ENCODE measurements at places on chromosomes 1 and 21. TPM values are rescaled to one million over a fixed set of nuclear protein-coding genes. Genes with fewer than 3 reads are reported as not detected.

SPATC1L gene
- 32.8 TPM for total RNA-seq

AKR7A2 gene
- total RNA-seq, result 55.8 TPM

GIPC2 gene
- total RNA-seq, result 3.0 TPM

RASSF5 gene
- total RNA-seq, result 7.0 TPM

DPT gene
- total RNA-seq, result not detected

DNA sequence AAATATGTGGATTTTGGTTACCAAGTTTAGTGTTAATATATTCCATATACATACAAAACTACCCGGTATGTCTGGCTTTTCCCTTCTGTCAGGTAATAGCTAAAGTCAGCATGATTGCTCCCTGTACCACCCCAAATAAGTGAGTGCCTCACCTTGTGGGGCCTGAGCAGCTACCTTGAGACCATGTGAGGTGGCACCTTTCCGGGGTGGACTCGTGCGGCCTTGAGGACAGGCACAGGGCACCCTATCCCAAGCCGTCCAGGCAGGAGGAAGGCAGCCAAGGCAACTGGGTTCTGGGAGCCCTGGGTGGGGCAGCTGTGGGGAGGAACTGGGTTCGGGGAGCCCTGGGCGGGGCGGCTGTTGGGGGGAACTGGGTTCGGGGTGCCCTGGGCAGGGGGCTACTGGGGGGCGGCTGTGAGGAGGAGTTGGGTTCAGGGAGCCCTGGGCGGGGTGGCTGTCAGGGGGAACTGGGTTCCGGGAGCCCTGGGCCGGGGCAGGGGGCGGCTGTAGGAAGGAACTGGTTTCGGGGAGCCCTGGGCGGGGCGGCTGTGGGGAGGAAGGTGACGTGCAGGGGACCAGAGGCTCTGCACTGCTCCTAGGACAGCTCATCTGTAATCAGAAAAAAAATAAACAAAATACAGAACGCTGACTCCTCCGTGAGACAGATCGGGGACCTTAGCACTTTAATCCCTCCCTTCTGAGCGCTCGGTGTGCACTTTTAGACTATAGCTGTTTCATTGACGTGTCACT is 63.3 kb downstream of the POFUT2 start:
- no peak overlapping the region for H3K27ac ChIP-seq
- H3K27me3 ChIP-seq, result no peaks in the 10 kb centered on the region
- H3K4me3 ChIP-seq, result no peak overlapping the region
- no peak for DNase-seq
- no peaks in the 10 kb centered on the region for H3K36me3 ChIP-seq
- H3K4me1 ChIP-seq, result no peaks in the 10 kb centered on the region

- H3K27ac ChIP-seq, result no peak overlapping the region
- no peaks in the 10 kb centered on the region for H3K27me3 ChIP-seq
- DNase-seq, result no peak
- H3K36me3 ChIP-seq, result peaks cover 6% of the 10 kb centered on the region
Observed at GRCh38 chr1:68227598-68227997, 4.7 kb downstream of the WLS start.

- H3K27me3 ChIP-seq, result no peaks in the 10 kb centered on the region
- peaks cover 1% of the 10 kb centered on the region for H3K36me3 ChIP-seq
- peaks cover 13% of the 10 kb centered on the region for H3K4me1 ChIP-seq
- H3K4me3 ChIP-seq, result no peak overlapping the region
- no peak overlapping the region for H3K27ac ChIP-seq
Observed at GRCh38 chr1:32470991-32471694, 6.3 kb downstream of the ZBTB8B start.

- peaks cover 2% of the 10 kb centered on the region for H3K36me3 ChIP-seq
- DNase-seq, result no peak
- peaks cover 5% of the 10 kb centered on the region for H3K4me1 ChIP-seq
Observed at GRCh38 chr1:54818461-54819194, 17.5 kb upstream of the TTC22 start.

GRCh38 chr1:155176544-155177071 is 3.0 kb downstream of the TRIM46 start:
- peak overlapping the region; percentile 0 for H3K4me3 ChIP-seq
- peaks cover 29% of the 10 kb centered on the region for H3K4me1 ChIP-seq
- no peaks in the 10 kb centered on the region for H3K27me3 ChIP-seq

GRCh38 chr1:82777240-82777639 is 976.5 kb downstream of the ADGRL2 start:
- no peak for DNase-seq
- no peak overlapping the region for H3K27ac ChIP-seq
- H3K4me1 ChIP-seq, result no peaks in the 10 kb centered on the region
- H3K4me3 ChIP-seq, result no peak overlapping the region

- H3K4me1 ChIP-seq, result peaks cover 7% of the 10 kb centered on the region
- no peak overlapping the region for H3K27ac ChIP-seq
- peaks cover 49% of the 10 kb centered on the region for H3K27me3 ChIP-seq
- no peaks in the 10 kb centered on the region for H3K36me3 ChIP-seq
Observed at GRCh38 chr21:44720170-44720569, 8.8 kb upstream of the TSPEAR start.

DNA sequence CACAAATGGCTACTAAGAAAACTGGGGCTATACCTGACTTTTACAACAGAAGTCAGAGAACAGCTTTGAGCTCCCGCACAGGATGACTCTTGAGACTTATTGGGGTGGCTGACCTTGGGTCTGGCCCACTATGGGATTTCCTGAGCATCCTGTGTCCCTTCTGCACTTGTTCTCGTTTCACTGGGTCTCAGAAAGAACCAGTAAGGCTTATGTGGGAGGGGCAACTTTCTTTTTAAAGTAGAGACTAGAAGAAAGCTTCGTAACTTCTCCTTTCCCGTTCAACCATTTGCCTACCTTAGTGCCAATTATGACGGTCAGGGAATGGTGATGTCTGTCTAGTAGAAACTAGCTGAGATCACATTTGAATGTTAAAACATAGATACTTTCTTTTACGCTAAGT is 59.5 kb upstream of the C1orf105 start:
- H3K4me3 ChIP-seq, result no peak overlapping the region
- peaks cover 43% of the 10 kb centered on the region for H3K4me1 ChIP-seq
- no peak overlapping the region for H3K27ac ChIP-seq

DNA sequence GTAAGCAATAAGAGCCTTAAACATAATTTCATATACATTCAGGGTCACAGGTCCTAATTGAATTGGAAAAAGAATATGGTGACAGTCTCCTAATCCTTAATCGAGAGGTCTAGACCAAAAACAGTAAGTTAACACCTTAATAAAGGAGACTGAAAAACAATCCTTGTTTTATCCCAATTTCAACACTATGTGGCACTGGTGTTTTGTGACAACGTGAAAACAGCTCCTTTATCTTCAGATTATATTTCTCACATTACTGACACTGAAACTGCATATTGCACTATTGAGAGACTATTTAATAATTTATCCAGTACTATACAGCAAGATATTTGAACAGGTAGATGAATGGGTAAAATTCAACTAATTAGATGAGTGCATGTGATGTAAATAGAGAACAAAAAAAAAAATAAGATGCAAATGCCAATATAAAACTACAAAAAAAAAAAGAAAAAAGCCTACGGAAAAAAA is 34.1 kb downstream of the TP53BP2 start:
- H3K27me3 ChIP-seq, result no peaks in the 10 kb centered on the region
- H3K4me1 ChIP-seq, result peaks cover 20% of the 10 kb centered on the region
- DNase-seq, result no peak
- no peak overlapping the region for H3K4me3 ChIP-seq

DNA sequence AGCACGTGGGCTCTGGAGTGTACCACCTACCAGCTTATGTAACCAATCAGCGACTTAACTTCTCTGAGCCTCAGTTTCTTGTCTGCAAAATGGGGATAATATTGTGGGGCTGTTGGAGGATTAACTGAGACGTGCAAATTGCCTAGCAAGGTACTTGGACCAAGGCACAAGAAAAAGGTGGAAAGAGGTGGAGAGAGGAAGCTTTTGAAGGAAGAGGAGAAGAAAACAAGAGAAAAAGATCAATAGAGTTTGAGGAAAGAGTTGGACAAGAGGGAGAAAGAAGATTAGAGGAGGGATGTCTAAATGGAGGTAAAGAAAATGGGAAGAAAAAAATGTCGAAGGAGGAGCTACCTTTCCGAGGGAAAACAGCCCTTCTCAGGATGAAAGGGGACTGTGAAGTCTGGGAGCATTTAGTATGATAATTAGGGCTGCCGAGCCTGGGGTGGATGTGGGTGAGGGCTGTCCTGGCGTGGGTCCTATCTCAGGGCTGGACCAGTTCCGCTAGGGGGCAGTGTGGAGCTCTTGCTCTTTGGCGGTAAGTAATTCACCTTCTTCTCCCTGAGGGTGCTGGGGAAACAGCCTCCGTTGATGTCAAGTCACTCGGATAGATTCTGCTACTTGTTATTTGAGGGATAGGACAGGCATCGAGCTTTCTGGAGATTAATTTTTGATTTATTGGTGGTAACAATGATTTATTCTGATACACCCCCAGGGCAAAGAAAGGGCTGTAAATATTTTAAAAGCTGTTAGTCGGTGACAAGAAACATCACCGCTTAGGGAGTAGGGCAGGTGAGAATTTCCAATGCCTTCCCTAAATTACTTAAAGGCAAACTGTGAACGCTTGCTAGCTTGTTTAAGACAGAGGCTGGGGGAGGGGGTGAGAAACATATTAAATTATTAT is 79.0 kb upstream of the NFASC start:
- H3K4me1 ChIP-seq, result no peaks in the 10 kb centered on the region
- H3K27ac ChIP-seq, result no peak overlapping the region
- peak; percentile 62 for DNase-seq
- no peaks in the 10 kb centered on the region for H3K36me3 ChIP-seq

DNA sequence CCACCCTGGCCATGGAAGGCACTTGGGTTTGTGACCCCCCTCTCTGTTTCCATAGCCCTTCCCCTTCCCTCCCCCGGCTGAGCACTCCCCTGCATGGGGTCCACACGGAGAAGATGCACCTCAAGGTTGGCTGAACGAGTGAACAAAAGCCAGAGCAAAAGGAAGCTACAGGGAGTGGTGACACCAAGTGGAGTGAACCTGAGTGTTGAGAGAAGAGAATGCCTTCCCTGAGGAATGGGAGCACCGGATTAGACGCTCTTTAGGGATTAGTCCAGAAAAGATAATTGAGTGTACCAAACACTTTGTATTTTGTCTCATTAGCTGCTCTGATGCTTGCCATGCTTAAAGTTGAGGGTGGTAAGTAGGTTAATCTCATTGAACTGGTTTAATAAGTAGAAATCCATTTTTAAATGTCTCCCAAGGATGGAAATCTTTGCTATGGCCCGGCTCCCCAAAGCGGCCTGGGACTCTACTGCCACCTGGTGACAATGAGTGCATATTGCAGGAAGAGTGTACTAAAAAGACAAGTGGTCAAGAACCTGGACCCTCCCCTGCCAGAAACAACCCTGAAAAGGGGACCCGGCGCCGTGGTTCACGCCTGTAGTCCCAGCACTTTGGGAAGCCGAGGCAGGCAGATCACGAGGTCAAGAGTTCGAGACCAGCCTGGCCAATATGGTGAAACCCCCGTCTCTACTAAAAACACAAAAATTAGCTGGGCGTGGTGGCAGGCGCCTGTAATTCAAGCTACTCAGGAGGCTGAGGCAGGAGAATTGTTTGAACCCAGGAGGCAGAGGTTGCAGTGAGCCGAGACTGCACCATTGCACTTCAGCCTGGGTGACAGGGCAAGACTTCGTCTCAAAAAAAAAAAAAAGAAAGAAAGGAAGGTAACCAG is 150.6 kb upstream of the ZC3H12A start:
- no peaks in the 10 kb centered on the region for H3K36me3 ChIP-seq
- peaks cover 38% of the 10 kb centered on the region for H3K27me3 ChIP-seq
- H3K27ac ChIP-seq, result no peak overlapping the region
- DNase-seq, result no peak

GRCh38 chr1:59433440-59433813 is 136.5 kb downstream of the FGGY start:
- no peaks in the 10 kb centered on the region for H3K36me3 ChIP-seq
- no peak overlapping the region for H3K27ac ChIP-seq
- H3K4me1 ChIP-seq, result peaks cover 17% of the 10 kb centered on the region
- H3K4me3 ChIP-seq, result no peak overlapping the region

DNA sequence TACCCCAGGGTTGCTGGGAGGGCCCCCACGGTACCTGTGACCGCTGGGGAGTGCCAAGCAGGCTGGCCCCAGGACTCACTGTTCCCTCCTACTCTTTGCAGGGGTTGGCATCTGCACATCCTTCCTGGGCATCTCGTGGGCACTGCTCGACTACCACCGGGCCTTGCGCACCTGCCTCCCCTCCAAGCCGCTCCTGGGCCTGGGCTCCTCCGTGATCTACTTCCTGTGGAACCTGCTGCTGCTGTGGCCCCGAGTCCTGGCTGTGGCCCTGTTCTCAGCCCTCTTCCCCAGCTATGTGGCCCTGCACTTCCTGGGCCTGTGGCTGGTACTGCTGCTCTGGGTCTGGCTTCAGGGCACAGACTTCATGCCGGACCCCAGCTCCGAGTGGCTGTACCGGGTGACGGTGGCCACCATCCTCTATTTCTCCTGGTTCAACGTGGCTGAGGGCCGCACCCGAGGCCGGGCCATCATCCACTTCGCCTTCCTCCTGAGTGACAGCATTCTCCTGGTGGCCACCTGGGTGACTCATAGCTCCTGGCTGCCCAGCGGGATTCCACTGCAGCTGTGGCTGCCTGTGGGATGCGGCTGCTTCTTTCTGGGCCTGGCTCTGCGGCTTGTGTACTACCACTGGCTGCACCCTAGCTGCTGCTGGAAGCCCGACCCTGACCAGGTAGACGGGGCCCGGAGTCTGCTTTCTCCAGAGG is 6.8 kb downstream of the XKR8 start:
- no peak overlapping the region for H3K27ac ChIP-seq
- H3K27me3 ChIP-seq, result no peaks in the 10 kb centered on the region
- no peak overlapping the region for H3K4me3 ChIP-seq
- DNase-seq, result no peak

DNA sequence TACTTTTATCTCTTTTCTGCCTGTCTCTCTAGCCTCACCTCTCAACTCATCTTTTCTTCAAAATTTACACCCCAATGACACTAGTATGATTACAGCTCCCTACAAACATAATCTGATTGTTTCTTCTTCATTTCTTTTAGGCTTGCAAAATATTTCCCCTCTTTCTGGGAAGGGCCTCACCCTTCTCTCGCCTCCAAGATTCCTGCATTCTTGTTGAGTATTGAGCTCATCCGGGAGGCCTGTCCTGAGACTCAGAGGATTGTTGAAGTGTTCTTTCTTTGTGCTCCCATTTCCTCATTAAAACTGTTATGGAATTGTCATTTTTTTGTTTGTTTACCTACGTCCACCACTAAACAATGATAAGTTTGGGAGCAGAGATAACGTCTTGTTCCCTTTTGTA is 99.1 kb upstream of the CHRM3 start:
- H3K4me3 ChIP-seq, result no peak overlapping the region
- DNase-seq, result no peak
- H3K27me3 ChIP-seq, result no peaks in the 10 kb centered on the region
- peaks cover 1% of the 10 kb centered on the region for H3K4me1 ChIP-seq
- H3K27ac ChIP-seq, result no peak overlapping the region

GRCh38 chr1:4452701-4453100 is 201.7 kb upstream of the AJAP1 start:
- no peak for DNase-seq
- H3K4me1 ChIP-seq, result peaks cover 1% of the 10 kb centered on the region
- no peak overlapping the region for H3K4me3 ChIP-seq

GRCh38 chr1:164226977-164227376 is 332.0 kb upstream of the PBX1 start:
- H3K36me3 ChIP-seq, result no peaks in the 10 kb centered on the region
- H3K4me1 ChIP-seq, result no peaks in the 10 kb centered on the region
- DNase-seq, result no peak
- no peaks in the 10 kb centered on the region for H3K27me3 ChIP-seq
- no peak overlapping the region for H3K27ac ChIP-seq

Measured in progenitor cell of endocrine pancreas (in vitro differentiated cells).